ENCODE measurements at places on chromosomes 7 and 10. TPM values are rescaled to one million over a fixed set of nuclear protein-coding genes. Genes with fewer than 3 reads are reported as not detected.

PILRA gene
- 0.33 TPM for total RNA-seq

ZNF107 gene
- total RNA-seq, result 1.0 TPM

TMEM229A gene
- total RNA-seq, result not detected

PUS7 gene
- total RNA-seq, result 8.8 TPM

TMEM270 gene
- not detected for total RNA-seq

CH25H gene
- 8.2 TPM for total RNA-seq

COX19 gene
- total RNA-seq, result 9.2 TPM

NUP42 gene
- total RNA-seq, result 28.2 TPM

CDNF gene
- 1.5 TPM for total RNA-seq

CYP2C19 gene
- total RNA-seq, result not detected

VTI1A gene
- total RNA-seq, result 30.9 TPM

- DNase-seq, result no peak
Measured at GRCh38 chr10:50387732-50388073, 136.4 kb upstream of the ASAH2 start.

GRCh38 chr10:47033081-47033480, 121.9 kb downstream of the PTPN20 start:
- DNase-seq, result no peak

DNA sequence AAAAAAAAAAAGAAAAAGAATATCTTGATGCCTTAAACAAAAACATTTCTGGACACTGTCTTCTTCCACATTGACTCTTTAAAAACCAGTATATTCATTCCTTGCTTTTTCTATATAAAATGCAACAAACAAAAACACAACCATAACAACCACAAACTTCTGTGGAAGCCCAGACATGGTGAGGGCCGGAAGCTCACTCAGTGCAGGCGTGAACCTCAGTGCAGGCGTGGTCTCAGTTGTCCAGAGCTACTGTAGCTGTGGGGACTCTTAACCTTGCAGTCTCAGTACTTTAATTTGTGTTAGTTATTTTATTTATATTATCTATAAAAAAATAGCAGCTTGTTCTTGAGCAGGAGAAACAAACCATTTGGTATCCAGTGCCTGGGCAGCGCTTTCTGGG, 131.8 kb downstream of the DOCK1 start:
- no peak for DNase-seq

- DNase-seq, result no peak
Measured at GRCh38 chr7:16365952-16366351, 55.4 kb downstream of the CRPPA start.

DNA sequence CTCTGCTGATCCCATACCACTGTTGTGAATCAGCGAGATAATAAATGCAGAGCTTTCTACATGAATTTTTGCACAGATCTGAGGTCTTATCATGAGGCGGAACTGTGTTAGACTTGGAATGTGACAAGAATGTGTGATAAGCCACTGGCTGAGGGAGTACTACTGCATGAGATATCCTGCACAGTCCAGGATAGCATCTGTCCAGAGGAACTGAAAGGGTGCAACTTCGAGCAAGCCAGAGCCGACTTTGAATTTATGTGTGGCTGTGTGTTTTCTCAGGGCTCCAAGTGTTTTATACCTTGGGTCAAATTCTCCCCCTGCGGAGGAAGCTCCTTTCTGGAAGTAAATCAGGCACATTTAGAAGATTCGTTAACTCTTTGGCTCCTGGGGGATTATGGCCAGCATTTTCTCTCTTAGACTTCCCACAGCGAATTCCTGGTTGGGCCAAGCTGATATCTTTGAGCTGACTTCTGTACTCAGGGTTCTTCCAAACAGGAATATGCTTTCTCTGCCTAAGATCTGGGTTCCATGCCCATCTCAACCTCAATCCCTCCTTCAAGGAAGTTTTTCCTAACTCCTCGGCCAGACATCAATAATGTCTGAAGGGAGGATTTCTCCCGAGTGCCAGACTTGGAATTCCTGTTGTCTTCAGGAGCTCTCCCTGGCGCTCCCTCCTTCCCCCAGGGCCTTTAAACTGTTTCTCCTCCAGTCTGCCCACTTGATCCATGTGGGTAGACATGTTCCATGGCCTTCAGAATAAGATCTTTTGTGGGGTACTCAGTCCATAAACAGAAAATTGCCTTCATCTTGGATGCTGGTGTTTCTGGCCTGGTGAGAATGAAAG, 2.5 kb upstream of the MEST start:
- DNase-seq, result peak; percentile 43

GRCh38 chr10:106043863-106044262, 1120.6 kb downstream of the SORCS1 start:
- no peak for DNase-seq

DNA sequence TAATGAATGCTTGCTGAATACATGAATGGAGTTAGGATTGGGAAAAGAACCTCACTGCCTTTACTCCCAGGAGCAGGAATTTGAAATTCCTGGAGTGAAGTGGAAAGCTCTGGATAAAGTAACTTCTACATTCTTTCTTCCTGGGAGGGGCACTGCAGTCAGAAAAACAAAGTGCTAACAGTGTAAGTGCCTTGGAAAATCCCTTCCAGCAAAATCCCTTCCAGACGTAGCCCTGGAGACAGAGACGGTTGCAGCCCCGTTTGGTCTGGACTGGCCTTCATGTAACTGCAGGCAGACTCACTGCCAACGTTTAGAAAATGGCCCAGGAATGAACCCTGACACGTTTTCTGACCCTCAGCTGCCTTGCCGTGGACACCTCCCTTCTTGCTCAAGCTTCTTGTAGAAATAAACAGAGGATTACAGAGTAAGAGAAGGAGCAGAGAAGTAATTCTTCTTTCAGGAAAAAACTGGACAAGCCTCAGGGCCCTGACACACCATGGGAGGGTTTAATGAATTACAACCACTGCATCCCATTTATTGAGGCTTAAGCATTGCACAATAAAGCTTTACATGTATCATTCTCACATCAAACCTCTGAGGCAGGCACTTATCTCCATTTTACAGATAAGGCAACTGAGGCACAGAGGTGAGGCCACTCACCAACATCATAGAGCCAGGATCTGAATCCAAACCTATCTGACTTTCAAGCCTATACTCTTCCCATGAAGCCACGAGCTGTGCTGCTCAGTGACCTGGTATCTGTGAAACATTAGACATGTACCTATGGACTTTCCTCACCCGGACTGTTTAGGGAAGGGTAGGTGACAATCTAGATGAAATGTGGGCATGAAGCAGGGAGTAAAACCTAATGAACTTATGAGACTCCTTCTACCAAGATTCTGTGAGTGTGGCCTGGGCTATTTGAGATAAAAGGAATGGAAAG, 7.8 kb downstream of the ITPRIP start:
- DNase-seq, result peak; percentile 82

- DNase-seq, result peak; percentile 69
Measured at GRCh38 chr7:117750612-117751563, 122.4 kb downstream of the CTTNBP2 start.

GRCh38 chr10:107166403-107166802, 1.9 kb upstream of the SORCS1 start:
- no peak for DNase-seq

- DNase-seq, result no peak
Measured at GRCh38 chr7:34074421-34074820, 169.1 kb downstream of the BMPER start.

- no peak for DNase-seq
Measured at GRCh38 chr7:51620706-51621105, 304.1 kb upstream of the COBL start.

- no peak for DNase-seq
Measured at GRCh38 chr10:125779403-125780327, 4.0 kb upstream of the MMP21 start.

GRCh38 chr7:78169992-78170391, 371.4 kb downstream of the PHTF2 start:
- no peak for DNase-seq

GRCh38 chr7:152568972-152569371, 107.0 kb downstream of the XRCC2 start:
- no peak for DNase-seq

DNA sequence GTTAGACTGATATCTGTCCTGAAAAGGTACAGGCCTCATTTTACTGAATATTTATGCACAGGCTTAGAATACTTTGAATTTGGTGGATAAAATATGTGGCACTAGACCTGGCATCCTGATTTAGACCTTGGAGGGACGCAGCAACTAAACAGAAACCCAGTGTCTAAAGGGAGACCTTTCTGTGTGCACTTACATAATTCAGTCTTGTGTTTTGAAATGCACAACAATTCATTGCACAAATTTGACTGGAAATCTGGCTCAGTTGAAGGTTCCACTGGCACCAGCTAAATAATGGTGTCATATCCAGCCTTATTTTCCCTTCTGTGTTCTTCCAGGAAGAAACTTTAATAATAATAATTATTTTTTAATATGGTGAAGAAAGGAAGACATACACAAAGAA, 142.1 kb downstream of the SND1 start:
- no peak for DNase-seq

- no peak for DNase-seq
Measured at GRCh38 chr7:132446260-132446659, 130.0 kb downstream of the PLXNA4 start.

- DNase-seq, result no peak
Measured at GRCh38 chr7:31583526-31583925, 69.6 kb downstream of the ITPRID1 start.

DNA sequence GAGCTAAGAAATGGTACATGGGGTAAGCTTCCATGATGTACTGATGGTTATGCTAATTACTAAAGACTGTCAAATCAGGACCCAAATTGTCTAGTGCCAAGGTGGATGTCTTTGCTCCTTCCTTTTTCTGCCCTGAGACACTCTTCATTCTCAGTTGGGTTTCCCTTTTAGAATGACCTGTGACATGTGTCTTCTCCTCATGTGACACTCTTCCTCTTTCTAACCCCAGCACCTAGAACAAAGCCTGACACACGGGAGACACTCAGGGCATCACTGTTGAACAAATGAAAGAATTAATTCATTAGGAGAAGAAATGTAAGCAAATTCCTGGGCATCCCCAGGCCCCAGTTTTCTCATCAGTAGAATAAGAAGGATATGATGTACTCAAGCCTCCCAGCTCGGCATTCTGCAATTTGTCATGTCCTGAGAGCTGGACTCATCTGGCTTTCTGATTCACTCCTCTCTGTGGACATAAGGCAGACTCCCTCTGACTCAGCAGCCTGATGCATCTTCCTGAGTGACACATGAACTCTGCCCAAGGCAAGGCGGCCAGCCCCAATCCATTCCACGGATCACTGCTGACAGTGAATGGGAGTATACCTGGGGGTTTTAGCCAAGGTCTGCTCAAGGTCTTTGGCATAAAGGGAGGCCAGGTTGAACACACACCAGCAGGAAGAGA, 473.8 kb downstream of the KCNMA1 start:
- DNase-seq, result peak; percentile 94

DNA sequence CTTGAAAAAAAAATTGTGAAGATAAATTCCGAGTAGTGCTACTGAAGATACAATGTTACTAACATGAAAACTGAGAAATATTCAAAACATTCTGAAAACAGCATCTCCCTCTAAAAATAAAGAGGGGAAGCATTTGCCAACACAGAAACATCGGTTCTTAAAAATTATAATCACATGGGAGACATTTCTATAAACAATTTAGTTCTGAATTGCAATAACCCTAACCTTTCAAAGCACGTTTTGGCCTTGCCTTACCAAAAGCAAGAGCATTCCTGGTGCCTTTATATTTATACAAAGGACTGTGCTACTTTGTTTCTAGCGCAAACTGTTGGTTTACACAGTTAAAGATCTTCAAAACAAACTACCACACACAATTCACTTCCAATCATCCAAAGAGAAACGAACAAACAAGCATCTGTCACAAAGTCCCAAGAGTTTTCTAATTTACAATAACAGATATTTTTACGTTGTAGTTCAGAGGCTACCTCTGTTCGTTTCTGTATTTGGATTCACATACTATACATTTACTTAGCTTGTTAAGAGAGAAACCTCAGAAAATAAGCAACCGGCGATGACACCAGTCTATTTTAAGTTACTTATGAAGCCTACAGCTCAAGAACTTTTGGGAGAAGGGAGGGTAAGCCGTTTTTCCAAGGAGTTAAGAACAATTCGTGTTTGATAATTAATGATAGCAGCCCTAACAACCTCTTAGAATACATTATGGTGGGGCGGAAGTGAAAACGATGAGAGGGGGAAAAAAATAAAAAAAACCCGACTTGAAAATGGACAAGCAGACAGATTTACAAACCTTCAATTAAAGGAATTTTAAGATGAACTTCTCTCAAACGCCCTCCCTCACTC, 1.3 kb downstream of the ABI1 start:
- DNase-seq, result no peak

- DNase-seq, result no peak
Measured at GRCh38 chr7:95950698-95951097, 178.3 kb downstream of the DYNC1I1 start.

GRCh38 chr7:17710312-17710711, 230.0 kb downstream of the SNX13 start:
- DNase-seq, result no peak

- DNase-seq, result no peak
Measured at GRCh38 chr10:32951111-32951510, 6.9 kb downstream of the ITGB1 start.
